CD8-positive, alpha-beta memory T cell (primary cell): ENCODE measurements at places on chromosomes 6 and 20. TPM values are rescaled to one million over a fixed set of nuclear protein-coding genes. Genes with fewer than 3 reads are reported as not detected.

DNA sequence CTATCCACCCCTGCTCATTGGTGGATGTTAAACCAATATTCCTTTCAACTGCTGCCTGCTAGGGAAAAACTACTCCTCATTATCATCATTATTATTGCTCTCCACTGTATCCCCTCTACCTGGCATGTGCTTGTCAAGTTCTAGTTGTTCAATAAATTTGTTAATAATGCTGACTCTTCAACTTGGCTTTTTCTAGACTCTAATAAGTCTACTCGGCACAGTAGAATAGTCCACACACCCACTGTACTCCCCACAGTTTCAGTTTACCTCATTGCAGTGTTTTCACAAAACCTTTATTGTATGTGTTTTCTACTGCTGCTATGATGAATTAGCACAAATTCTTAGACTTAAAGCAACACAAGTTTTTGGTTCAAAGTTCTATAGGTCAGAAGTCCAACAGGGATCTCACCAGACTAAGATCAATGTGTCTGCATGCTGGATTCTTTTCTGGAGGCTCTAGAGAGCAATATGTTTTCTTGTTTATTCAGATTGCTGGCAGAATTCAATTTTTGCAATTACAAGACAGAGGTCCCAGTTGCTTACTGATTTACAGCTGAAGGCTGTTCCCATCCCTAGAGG is 13.1 kb downstream of the BTN3A1 start:
- DNase-seq: no peak

- no peak for DNase-seq
Measured at GRCh38 chr6:10591422-10592160, 70.4 kb downstream of the GCNT2 start.

DNA sequence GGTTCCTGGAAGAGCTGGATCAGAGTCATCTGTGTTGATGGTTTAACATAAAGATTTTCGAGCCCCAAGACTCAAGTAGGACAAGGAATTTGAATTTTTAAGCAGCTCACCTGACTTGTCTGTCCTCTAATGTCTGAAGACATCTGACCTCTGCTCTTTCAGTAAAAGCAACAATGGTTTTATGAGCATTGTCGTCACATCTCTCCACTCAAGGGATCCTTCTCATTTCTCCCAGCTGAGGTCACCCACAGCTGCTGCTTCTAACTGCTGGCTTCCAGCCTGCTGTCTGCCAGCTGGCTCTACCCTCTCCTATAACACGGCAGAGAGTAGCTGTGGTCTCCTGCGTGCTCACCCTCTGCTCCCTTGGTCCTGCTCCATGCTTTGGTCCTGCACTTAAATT is 24.7 kb upstream of the HDAC2 start:
- no peak for DNase-seq

DNA sequence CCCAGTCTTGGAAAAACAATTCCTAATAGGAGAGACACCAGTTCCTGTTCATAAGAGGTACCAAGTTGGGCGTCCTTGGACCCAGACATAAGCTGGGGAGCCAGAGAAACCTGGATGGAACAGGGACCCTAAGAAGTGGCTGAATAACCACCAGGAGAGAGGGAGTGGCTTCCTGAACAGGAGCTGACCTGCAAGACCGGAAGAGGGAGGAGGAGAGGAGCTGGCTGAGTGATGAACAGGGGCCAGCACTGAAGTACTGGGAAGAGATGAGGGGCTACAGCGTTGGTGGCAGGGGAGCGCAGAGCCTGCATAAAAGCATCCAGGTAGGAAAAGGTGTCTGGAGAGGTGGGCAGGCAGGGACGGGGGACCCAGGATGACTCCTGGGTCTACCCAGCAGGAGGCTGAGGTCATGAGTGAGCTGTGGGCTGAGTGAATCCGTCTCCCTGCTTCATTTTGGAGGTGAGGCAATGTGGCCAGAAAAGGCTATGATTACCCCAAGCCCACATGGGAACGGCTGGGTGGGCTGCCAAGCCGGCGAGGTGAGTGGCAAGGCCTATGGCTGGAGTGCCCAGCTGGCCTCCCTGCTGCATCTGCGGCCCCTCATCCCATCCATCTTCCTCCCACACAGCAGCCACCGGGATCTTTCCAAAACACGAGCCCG is 34.4 kb upstream of the ZFAND3 start:
- DNase-seq: no peak

DNA sequence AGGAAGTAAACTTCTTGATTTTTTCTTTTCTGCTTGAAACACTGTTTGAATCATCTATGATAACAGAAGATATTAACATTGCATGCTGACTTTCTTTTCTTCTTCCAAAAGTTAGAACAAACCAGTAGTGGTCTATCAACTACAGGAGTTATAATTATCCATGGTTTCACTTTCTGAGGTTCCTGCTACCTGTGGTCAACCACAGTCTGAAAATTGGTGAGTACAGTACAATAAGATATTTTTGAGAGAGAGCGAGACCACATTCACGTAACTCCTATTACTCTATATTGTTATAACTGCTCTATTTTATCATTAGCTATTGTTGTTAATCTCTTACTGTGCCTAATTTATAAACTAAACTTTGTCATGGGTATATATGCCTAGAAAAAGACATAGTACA is 86.1 kb downstream of the MAP7 start:
- DNase-seq: no peak

GRCh38 chr6:158475344-158476302 is 84.3 kb upstream of the TMEM181 start:
- DNase-seq: no peak

DNA sequence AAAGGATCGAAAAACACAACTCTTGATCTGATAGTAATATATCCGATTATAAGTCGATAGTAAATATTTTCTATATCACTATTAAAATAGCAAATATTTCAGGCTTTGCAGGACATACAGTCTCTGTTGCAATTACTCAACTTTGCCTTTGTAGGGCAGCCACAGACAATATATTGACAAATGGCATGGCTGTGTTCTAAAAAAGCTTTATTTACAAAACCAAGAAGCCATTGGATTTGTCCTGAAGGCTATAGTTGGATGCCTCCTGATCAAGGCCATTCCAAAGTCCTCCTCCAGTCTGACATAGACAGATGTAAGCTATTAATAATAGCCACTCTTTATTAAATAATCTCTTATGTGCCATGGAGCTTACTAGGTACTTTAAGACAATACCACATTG is 5.9 kb downstream of the OCSTAMP start:
- DNase-seq: no peak

The FOXQ1 gene
- not detected for total RNA-seq

DNA sequence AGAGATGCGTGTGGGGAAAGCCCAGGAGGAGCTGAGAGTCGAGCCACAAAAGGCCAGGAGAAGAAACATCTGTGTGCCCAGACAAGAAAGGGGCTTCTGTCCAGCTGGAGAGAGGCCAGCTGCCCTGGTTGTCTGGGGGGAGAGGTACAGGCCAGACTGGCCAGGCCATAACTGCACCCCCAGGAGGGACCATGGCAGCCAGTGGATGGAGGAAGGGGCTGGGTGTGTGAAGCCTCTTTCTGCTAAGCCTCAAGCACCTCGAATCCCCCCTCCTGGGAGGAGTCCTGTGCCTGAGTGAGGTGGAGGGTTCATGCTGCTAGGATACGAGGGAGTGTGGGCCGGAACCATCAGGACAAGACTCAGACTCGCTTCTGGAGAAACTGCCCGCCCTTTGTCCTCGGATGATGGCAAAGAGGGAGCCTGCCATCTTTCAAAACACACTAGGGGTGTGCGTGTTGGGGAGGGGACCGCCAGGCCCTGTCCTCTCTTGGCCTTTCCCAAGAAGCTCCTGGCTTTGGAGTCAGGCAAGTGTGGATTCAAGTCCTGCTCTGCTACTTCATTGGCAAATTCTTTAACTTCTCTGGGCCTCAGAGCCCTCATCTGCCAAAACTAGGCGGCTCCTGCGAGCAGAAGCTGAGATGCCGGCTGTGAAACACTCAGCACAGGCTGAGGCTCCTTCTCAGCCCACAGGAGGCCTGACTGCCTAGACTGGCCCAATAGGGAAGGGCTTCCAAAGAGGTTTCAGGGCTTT is 90.3 kb downstream of the ASXL1 start:
- DNase-seq: no peak

The PTGIS gene
- total RNA-seq: 7.6 TPM

DNA sequence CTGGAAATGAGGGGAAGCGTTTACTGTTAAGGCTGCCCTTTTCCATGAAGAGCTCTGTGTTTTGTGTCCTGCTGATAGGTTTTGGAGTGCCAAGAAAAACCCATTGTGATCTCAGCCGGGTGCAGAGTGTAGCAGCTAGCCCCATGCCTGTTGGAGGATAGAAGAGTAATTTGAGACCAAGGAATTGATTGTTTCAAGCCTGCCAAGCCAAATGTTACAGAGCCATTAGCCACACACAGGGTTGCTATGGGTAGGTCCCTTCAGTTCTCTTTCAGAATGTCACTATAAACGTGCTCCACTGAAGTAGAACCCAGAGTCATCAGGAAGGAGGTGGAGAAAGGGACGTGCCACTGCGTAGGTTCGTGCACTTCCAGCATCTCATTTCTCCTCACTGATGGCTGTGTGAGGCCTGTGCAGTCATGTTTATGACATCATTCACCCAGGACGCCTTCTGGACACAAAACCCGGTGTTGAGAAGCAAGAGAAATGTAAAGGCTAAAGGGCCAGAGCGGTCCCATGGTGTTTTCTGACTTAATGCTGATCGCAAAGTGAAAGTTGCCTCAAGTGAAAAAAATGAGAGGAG is 6.6 kb downstream of the GMPR start:
- DNase-seq: no peak

DNA sequence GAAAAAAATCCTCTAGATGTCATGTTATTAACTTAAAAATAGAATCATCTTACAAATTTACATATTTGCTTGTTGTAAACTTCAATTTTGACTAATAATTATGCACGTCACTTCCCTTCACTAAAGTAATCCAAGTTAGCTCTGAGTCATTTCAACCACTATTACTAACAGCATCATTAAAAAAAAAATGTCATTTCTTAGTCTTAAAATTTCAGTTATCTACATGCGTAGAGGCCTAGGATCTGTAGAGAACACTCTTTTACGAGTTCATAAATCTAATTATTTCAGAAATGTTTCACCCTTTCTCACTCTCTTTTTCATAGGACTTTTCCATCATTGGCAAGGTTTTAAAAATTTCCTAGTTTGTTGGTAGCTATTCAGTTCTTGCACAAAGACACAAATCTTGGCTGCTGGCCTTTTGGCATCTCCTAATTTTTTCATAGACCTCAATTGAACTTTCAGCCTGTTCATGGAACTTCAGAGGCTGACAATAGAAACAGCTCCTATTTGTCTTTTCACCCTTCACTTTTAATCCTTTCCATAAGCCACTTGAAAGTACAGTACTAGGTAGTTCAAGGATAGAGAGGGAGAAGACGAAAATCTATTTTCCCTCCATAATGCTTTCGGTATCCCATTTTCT is 61.5 kb downstream of the OGFRL1 start:
- DNase-seq: no peak

The DPPA5 gene
- total RNA-seq: not detected

DNA sequence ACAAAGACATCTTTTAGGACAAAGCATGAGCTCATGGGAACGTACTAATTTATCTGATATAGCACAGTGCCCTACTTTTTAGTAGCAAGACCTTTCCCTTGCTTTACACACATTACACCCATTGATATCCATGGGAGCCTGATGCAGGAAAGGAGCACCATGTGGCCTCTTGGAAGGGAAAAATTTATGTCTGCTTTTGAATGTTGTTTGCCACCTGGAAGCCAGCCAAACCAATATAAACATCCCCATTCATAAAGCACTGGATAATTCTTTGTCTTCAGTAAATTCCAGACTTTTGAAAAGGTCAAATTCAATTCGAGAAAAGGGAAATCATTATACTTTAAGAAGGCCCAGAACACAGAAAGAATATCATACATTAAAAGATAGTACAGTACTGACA is 152.3 kb upstream of the BEND6 start:
- no peak for DNase-seq

GRCh38 chr6:145763742-145764141 is 28.4 kb upstream of the EPM2A start:
- no peak for DNase-seq

The BTN1A1 gene
- not detected for total RNA-seq

GRCh38 chr20:34300809-34301586 is 2.2 kb downstream of the AHCY start:
- no peak for DNase-seq

DNA sequence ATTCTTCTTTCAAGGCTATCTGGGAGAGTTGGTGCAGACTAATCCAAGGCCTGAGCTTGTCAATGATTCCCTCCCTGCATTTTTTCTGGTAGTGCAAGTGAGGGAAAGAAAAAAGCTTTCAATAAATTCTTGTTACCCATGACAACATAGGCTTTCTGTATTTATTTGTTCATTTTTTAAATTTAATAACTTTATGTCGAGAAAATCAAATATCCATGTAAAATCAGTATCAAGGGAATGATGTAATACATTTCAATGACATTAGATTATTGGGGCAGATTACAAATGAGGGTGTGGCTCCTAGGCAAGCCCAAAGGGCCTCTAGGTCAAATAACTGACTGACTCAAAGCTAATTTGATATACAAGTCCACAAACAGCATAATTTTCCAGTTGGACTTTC is 104.0 kb downstream of the GJA1 start:
- DNase-seq: no peak
